ENCODE measurements at places on chromosomes 3 and 15.

GRCh38 chr15:38255690-38256089 lies 3.1 kb downstream of the SPRED1 start:
- no peak for DNase-seq

GRCh38 chr3:143121241-143122088 lies 1.9 kb downstream of the CHST2 start:
- DNase-seq, result peak; percentile 67

DNA sequence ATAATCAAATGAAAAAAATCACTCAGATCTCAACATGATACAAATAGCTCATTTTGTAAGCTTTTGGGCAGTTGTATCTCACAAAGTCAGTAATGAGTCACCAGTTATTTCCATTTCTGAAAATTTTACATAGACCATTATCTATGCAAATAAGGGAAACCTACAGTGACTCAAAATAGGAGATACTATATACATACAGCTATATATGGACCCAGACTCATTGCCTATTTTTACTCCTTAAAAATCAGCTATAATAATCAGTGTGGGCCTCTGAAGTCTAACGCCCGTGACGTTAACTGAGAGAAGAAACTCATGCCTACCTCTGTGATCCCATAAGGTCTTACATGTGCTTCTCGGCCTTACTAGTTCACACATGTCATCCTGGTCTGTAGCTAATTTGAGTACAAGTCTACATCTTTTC lies 31.6 kb downstream of the LRIG1 start:
- no peak for DNase-seq

DNA sequence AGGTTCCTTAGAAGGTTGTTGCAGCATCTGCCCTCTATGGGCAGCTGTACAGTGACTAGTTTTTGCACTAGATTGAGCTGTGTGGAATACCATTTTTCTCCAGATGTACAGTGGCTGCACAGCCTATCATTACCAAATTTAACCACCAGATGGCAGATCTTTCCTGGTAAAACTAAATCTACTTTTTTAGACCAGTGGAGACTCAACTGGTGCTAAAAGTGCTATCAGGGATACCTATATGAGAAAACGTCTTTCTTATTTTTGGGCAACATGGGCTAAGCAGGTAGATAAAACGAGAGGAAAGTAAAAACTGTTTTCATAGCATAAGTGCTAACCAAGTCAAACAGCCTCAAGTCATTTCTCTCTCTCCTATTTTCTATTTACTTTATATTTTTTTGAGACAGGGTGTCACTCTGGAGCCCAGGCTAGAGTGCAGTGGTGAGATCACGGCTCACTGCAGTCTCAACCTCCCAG lies 21.2 kb downstream of the IGSF10 start:
- no peak for DNase-seq

DNA sequence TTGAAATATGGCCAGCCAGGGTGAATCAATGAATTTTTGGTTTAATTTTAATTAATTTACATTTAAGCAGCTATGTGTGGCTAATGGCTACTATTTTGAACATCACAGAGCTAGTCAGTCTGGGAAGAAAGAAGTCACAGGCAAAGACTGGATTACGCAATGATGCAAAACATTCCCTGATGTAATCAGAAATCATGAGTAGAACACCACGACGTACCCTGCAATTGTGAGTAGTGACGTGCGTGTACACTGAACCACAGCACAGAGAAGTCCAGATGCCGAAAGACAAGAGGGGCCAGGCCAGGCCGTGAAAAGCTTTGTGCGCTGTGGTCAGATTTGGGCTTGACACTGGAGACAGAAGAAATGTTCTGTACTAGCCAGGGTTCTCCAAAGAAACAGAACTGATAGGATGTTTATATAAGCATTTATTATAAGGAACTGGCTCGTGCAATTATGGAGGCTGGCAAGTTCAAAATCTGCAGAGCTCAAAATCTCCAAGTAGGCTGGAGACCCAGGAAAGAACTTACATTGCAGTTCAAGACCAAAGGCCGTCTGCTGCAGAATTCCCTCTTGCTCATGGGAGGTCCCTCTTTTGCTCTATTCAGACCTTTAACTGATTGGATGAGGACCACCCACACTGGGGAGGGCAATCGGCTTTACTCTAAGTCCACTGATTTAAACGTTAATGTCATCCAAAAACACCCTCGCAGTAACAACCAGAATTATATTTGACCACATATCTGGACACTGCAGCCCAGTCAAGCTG lies 44.6 kb downstream of the SH3BP5 start:
- no peak for DNase-seq

DNA sequence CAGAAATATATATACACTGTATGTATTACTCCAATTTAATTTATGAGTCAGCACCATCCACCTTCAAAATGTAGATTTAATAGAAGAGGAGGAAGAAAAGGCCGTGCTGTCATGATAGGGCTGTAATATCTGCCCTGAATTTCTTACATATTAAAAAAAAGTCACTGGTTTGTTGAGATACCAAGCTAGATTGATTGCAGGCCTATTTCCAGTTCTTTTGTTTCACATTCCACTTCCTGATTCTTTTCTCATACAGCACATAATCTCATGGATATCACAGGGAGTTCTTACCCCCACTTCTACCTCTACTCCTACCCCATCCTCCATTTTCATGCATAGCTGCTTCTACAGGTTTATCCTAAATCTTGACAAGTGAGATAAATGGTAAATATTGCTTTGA lies 290.3 kb downstream of the ZBTB20 start:
- no peak for DNase-seq

GRCh38 chr3:26058901-26059321 lies 269.0 kb downstream of the OXSM start:
- no peak for DNase-seq

- DNase-seq, result no peak
Measured at GRCh38 chr3:36814776-36815175, 50.4 kb upstream of the DCLK3 start.

DNA sequence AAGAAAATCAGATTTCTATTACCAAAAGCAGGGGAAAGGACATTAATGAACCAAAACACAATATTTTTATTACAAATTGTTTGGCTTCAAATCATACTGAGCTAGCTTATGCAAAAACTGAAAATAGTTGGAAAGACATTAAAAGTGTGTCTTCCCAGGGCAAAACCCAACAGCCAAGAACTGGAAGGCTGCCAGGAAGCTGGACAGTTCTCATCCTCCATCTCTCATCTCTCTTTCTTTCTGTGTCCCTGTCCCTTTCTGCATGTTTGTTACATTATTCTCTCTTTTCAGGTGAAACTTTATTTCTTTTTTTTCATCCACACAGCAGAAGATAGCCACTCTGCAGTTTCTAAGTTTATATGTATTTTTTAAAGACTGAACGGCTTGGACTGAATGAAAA lies 41.1 kb upstream of the SNTN start:
- no peak for DNase-seq

DNA sequence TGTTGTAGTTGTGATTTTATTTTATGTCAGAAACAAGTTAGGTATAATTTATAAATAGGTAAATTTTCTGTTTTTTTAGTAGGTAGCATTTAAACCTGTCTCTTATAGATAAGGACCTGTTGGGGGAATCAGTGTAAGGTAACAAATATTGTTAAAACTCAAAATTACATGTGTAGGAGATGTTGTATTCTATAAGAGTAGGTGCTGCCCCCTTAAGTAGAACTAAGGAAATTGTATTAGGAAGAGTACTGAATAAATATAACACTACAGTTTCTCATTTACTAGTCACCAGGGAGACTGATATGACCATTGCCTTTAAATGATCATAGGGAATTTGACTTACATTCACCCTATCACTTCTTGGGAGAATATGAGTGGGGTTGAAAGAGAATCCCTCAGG lies 31.2 kb downstream of the SLC25A36 start:
- DNase-seq, result no peak

GRCh38 chr3:79253704-79254103 lies 514.1 kb downstream of the ROBO1 start:
- DNase-seq, result no peak

GRCh38 chr15:68644083-68644904 lies 65.5 kb downstream of the CORO2B start:
- no peak for DNase-seq

DNA sequence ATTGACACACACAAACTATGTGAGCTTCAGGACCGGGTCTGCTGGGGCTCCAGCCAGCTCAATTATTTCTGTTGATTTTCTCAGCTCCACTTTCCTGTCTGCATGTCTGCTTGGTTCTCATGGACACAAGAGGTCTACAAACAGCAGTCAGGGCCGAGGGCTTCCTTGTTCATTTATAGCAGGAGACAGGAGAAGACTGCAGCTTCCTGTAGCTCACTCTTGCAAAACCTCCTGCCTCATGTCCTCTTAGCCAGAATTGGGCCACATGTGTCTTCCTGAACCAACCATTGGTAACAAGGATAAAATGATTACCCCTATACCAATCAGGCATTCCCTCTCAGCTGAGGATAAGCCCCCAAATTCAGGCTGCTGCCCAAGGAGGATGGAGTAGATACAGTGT lies 182.8 kb downstream of the TLE3 start:
- no peak for DNase-seq

DNA sequence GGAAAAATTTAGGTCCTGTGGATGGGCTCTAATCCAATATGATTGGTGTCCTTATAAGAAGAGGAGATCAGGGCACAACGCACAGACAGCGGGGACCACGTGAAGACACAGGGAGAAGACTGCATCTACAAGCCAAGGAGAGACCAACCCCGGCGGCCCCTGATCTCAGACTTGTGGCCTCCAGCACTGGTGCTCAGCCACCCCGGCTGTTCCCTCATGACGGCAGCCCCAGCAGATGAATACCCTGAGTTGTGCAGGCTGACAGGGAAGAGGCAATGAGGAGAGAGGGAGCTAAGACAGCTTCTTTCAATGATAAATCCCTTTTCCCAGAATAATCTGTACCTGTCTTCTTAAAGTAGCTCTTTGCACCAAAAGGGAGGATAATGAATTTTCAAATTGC lies 33.3 kb upstream of the CGNL1 start:
- no peak for DNase-seq

- DNase-seq, result no peak
Measured at GRCh38 chr15:36797128-36797527, 217.7 kb downstream of the CDIN1 start.

DNA sequence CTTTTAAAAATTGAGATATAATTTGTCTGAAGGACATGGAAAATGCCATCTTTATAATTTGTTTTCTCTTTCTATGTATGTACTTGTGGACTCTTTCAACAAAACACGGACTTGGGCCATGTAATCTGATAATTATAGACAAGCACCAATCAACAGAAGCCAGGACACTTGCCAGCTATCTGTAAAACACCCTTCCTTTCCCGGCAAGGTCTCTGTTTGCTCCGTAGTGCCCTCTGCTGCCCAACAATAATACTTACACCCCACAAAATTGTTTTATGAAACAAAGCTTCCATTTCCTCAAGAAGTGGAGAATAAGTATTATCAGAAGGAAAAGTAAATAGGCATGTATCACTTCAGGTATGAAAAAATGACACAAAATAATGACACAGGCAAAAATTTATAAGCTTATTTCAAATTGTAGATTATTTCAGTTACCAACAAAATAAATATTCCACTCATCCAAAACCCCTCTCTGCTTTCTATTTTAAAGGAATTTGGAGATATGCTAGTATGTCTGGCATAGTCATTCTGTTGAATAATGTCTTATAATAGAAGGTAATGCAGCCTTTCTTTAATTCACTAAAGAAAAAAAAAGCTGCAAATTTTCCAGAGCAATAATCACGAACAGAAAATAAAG lies 32.8 kb downstream of the MYH15 start:
- DNase-seq, result peak; percentile 13

GRCh38 chr3:175512700-175513099 lies 653.6 kb downstream of the NAALADL2 start:
- DNase-seq, result no peak

DNA sequence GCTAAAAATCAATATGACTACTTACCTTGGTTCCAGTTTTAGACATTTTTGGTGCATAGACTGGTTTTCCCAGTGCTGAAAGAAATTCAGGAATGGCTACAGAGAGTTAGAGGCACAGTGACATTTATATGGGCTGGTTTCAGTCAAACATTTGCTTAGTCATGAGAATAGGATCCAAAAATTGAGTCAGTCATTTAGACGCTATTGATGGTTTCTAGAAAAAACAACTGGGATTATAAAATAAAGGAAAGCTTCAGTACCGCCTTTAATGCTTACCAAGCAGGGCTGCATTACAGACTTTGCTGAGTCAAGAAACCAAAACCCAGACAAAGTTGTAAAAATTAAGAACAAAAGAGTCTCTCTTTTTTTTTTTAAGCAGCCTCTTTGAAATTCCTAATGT lies at the start of gene CRYGS:
TSS of gene CRYGS (minus strand) at position 100 of the 400 bp plus-strand sequence. CDS start at position 46, 54 bp downstream.
- no peak for DNase-seq

DNA sequence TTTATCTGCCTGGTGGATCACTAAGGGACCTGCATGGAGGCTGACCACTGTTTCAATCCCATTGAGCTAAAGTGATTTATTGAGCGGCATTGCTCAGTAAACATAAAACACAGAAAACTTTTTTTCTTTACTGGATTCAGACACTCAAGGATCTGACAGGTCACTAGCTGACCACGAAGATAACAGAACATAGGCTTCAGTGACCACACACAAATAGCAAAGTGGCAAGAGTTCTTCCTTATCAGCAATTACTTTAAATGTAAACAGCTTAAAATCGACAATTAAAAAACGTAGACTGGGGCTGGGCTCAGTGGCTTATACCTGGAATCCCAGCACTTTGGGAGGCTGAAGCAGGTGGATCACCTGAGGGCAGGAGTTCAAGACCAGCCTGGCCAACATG lies 48.7 kb downstream of the STAG1 start:
- DNase-seq, result no peak

GRCh38 chr15:42032376-42033213 lies 11.8 kb upstream of the PLA2G4E start:
- DNase-seq, result no peak

DNA sequence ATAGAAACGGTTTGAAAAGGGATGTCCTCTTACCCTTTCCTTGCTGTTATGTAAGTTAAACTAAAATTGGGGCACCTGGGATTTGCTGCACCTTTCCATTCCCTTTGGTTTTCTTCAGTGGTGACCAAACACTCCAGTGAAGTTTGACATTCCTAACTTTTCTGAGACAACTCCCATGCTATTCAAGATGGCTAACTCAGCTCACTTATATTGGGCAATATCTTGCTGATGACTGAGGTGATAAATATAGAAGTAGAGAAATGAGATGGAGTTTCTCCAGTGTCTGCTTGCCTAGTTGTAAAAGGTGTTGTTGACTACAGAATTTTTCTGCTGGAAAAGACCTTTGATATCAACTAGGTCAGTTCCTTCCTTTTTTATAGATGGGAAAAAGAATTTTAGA lies 291.8 kb downstream of the GAP43 start:
- DNase-seq, result no peak

GRCh38 chr15:92846741-92847140 lies 53.4 kb upstream of the CHD2 start:
- DNase-seq, result no peak

GRCh38 chr15:67701669-67702068 lies 123.6 kb upstream of the SKOR1 start:
- no peak for DNase-seq
